ENCODE measurements at places on chromosomes 7 and 10.

DNA sequence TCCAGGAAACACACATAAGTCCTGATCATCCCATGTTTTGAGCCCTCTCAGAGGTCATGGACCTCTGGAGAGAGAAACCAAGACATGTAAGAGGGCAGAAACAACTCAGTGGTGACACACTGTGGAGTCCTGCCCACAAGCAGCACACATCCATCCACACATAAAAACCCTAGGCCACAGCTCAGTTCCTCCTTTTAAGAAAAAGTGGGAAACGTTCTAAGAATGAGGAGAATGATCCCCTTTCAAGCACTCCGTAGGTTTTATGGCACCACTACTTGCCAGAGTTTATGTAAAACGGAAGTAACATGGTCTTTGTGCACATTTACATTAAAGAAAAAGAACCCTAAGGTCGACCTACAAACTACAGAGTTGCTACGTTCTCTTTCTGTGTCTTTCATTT is 19.9 kb downstream of the ATAD1 start:
- no peak for DNase-seq

GRCh38 chr10:78907551-78908211 is 161.1 kb upstream of the ZMIZ1 start:
- no peak for DNase-seq

- DNase-seq = no peak
These were observed 221.9 kb upstream of the SEMA3C start for GRCh38 chr7:81140775-81141174.

- no peak for DNase-seq
These were observed 4.1 kb upstream of the GTPBP4 start for GRCh38 chr10:983971-984655.

DNA sequence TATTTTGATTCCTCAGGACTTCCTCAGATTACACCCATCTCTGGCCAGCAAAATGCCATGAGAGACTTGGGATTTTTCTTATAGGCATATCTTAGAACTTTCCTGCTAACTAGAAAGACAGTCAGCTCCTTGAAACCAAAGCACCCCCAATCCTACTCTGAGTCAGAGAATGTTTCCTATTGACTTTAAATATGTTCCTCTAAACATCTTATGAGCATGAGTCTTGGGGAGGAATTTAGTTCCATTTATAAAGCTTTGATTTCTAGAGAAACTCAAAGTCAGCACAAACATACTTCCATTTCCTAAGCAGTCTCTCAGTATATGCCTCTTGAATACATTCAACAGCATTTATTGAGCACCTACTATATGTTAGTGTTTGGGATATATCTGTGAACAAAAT is 128.5 kb downstream of the INHBA start:
- DNase-seq = peak; percentile 8

DNA sequence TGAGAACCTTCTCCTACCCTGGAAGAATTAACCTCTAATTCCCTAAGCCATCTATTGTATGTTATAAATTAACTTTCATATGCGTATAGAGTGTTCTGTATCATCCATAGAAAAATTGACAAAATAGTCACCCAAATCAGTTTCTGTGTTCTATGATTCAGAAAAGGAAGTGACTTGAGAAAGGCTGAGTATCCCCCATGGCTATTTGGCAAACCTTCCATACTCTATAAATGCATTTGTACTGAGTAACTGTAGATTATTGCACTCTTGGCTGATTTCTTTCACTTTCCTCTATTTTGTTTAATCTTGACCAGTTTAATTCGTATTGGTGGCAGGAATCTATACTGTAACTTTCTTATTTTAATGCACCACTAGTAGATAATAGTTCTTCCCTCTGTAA is 182.2 kb downstream of the HTR7 start:
- DNase-seq = peak; percentile 23

DNA sequence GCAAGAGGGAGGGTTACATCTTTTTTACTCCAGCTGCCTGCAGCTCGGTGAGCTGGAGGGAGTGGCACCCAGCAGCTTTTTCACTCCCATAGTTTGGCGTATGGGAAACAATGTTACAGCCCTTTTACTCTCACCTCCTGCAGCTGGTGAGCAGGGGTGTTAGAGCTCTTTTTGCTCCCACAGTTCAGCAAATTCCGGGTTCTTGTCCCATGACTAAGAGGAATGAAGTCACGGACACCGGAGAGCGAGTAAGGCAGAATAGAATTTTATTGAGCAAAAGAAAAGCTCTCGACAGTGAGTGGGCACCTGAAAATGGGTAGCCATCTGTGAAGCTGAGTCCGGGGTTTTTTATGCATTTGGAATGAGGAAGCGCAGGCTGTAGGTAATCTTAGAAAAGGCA is 446.6 kb downstream of the GFRA1 start:
- DNase-seq = no peak

- peak; percentile 42 for DNase-seq
These were observed 180.7 kb upstream of the PRSS1 start for GRCh38 chr7:142568435-142569097.

DNA sequence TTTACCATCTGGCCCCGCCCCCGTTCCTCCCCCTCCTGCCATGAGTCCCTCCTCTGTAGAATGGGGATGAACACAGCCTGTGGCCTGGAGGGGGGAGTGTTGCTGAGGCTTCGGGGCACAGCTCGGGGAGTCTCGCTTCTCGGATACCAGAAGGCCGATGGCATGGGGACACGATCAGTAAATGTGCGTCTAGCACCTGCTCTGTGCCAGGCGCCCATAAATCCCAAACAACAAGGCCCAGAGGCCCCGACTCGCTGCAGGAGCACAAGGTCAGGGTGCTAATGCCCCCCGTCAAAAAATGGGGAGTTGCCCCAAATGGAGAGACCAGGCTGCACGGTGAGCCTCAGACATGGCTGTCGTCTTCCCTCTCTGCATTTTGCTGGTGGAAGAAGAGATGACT is 40.7 kb downstream of the JAKMIP3 start:
- DNase-seq = no peak

DNA sequence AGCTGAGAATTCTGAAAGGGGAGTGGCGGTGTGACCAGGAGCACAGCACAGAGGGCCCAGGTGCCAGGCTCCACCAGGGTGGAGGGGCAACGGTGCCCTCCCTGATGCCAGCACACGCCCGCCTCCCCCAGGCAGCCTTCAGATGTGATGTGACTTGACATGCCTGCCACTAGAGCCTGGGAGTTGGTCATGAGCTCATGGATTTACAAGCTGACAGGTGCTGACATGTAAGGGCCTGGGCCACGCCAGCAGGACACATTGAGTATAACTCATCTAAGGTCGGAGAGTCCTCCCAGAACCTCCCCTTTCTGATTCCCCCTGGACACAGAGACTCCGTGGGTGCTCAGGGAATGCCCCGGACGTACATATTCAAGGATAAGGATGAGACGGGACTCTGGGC is 74.2 kb downstream of the LSM5 start:
- DNase-seq = no peak

- no peak for DNase-seq
These were observed 72.7 kb upstream of the PRKG1 start for GRCh38 chr10:51001587-51001986.

GRCh38 chr7:68425377-68425776 is 1172.9 kb upstream of the AUTS2 start:
- DNase-seq = no peak

DNA sequence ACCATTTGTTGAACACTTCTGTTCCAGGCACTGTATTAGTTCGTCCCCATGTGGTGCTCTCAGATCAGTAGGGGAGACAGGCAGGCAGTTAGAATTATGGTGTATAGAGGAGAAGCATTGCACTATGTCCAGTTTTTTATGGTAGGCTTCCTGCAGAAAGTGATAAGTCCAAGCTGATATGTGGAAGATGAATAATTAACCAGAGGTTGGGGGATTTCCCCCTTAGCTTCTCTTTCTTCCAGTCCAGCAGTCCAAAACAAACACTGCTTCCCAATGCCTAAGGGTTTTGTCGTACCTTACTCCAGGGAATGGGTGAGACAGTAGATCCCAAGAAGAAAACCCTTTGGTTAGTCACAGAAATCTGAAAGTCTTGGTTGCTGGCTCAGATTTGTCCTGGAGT is 19.2 kb downstream of the HIF1AN start:
- DNase-seq = no peak

- no peak for DNase-seq
These were observed 182.8 kb downstream of the ZWINT start for GRCh38 chr10:56178210-56178609.

GRCh38 chr7:140005341-140005740 is 57.4 kb downstream of the PARP12 start:
- no peak for DNase-seq

GRCh38 chr7:1856888-1857441 is 186.9 kb downstream of the ELFN1 start:
- no peak for DNase-seq

DNA sequence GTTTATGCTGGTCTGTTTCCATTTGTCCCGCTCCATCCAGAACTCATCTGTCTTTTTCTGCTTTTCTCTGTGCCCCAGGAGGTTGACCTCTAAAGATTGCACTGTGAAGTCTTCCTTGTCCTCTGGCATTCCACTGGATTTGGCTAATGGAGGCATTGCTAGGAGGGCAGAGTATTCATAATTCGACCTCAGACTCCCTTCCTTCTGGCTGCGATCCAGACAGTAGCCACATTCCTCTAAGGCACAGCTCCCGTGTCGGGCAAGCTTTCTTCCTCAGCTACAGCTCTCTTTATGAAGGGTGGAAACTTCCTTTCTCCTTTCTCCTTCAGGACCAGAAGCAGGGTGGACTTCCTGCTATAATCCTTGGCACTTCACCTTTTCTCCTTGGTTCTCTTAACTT is 175.9 kb downstream of the BAMBI start:
- no peak for DNase-seq

GRCh38 chr7:22361795-22362194 is 4.8 kb upstream of the RAPGEF5 start:
- no peak for DNase-seq

DNA sequence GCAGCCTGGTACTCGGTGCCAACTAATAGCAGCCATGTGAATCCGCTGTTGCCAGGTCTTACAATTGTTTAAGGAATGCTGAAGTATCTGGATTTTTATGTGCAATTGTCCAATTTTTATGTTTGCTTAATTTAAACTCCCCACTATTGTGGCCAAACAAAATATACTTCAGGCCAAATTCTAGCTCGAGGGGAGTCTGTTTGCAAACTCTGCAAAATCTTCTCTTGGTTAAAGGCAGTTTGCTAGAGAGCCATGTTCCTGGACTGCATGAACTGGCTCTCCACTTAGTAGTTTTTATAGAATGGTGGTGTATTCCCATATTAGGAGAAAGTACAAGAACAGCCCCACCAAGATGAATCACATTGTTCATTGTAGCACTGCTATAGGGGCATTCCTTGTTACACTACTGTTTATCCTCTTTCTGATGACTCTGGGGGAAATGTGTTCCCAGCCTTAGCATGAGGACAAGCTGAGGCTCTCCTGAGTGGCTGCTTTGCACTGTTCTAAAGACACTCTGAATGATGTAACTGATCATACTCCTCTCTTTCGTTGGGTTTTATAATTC is 178.0 kb upstream of the GLI3 start:
- no peak for DNase-seq

GRCh38 chr7:82413237-82413636 is 30.3 kb downstream of the CACNA2D1 start:
- no peak for DNase-seq

DNA sequence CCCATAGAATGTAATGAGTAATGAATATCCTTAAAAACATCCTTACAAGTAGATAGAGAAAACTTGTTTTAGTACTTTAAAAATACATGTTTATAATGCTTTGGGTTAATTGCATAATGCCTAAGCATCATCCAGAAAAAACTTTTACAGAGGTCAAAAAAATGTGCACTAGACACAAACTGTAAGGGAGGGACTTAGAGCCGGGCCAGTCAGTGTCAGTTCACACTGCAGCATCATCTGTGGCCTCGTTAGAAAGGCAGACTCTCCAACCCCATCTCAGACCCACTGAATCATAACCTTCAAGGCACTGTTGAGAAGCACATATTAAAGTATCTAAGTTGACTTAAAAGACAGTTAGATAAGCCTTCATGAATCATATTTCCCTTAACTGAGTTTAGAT is 230.1 kb upstream of the PRPS1L1 start:
- DNase-seq = peak; percentile 29

- no peak for DNase-seq
These were observed 30.4 kb downstream of the VPS50 start for GRCh38 chr7:93262535-93262934.

DNA sequence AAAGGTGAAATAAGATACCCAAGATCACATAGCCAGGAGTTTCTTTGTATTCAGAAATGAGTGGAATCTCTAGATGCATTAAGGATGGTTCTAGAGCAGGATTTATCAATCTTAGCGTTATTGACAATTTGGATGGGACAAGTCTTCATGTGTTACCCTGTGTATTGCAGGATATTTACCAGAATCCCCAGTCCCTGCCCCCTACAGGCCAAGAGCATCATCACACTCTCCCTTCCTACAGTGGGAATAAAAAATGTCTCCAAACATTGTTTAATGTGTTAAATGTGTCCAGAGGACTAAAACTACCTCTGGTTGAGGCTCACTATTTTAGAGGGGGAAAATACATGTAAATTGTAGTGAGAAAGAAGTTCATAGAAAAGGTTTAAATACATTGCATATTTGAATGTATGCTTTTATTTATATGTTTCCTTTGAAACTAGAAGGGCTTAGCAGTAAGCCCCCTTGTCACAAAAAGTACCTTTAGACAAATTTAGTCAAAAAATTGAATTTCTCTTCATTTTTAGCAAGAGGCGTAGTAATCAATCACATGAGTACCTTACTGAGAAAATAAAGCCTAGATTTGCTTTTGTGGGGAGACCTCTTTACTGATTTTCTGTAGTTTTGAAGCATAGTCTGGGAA is 141.2 kb downstream of the MLLT10 start:
- no peak for DNase-seq

- DNase-seq = peak; percentile 73
These were observed 11.8 kb downstream of the BZW2 start for GRCh38 chr7:16657656-16658279.

DNA sequence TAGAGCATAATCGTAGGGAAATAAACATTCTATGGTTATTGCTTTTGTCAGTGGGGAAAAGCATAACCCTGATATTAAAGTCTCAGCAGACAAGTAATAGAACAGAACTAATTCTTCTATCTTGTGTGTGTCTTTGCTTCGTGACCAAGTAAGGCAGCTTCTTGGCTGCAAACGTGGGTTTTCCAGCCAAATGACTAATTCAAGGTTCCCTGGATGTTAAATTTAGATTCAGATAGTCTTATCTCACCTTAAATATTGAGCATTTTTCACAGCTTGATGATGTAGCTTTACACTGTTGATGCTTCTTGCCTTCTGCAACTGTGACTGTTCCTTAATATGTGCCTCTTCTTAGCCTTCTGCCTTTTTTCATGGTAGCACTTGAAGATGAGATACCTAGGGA is 113.0 kb downstream of the EXOC4 start:
- no peak for DNase-seq

DNA sequence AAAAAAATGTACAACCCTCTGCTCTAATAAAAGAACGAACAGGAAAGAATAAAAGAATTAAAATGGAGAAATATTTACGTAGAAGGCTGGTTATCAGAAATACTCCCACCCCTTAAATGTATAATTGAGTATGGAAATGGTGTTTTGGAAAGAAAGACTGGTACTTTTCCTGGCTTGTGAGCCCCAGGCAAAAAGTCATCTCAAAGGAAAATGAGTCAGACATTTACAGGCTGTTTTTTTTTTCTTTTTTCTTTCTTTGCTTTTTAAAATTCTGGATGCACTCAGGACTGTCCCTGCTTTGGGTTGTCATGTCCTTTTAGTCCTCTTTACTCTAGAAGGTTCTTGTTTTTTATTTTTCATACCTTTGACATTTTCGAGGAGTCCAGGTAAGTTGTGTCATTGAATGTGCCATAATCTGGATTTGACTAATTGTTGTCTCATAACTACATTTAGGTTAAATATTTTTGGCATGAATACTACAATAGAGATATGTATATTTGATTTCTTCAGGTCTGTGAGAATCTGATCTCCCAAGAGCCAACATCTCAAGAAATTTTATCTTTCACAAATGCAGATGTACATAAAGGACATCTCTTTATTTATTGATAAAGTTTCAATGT is 313.0 kb upstream of the GLI3 start:
- DNase-seq = no peak

All from AG09309 (cell line).